Cerebellar nuclear complex (tissue), 1 donor: ENCODE measurements at places on chromosomes 5 and 9.

- DNase-seq = no peak
These were observed 116.1 kb upstream of the SLC12A2 start for GRCh38 chr5:127967323-127967982.

DNA sequence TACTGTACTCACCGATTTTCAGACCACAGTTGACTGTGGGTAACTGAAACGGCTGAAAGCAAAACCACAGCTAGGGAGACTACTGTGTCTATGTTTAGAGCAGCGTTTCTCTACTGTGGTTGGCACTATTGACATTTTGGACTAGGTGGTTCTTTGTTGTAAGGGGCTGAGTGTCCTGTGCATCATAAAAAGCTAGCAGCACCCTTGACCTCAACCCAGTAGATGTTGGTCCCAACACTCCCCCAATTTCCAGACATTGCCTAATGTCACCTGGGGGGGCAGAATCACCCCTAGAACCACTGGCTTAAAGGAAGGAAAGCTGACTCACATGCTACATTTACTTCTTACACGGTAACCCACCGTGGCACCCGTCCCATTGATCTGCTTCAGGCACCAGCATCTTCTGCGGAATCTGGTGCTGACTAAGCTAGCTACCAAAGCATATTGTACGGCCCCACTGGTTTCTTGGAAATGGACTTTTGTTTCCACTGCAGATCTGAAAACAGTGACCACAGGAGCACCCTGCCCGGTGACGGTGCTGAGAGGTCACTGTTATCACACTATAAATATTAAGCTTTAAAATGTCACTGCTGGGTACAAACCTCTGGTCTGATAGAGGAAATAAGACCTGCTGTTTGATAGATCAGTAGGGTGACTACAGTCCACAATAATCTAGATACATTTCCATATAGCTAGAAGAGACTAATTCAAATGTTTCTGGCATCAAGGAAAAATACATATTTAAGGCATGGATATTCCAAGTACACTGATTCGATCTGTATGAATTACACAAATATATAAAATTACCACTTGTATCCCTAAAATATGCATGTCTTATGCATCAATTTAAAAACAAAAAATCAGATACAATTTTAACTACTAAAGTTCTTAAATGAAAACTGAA is 151.4 kb downstream of the HSD17B3 start:
- DNase-seq = no peak

- DNase-seq = no peak
These were observed 36.2 kb downstream of the LIX1 start for GRCh38 chr5:97106216-97106581.

DNA sequence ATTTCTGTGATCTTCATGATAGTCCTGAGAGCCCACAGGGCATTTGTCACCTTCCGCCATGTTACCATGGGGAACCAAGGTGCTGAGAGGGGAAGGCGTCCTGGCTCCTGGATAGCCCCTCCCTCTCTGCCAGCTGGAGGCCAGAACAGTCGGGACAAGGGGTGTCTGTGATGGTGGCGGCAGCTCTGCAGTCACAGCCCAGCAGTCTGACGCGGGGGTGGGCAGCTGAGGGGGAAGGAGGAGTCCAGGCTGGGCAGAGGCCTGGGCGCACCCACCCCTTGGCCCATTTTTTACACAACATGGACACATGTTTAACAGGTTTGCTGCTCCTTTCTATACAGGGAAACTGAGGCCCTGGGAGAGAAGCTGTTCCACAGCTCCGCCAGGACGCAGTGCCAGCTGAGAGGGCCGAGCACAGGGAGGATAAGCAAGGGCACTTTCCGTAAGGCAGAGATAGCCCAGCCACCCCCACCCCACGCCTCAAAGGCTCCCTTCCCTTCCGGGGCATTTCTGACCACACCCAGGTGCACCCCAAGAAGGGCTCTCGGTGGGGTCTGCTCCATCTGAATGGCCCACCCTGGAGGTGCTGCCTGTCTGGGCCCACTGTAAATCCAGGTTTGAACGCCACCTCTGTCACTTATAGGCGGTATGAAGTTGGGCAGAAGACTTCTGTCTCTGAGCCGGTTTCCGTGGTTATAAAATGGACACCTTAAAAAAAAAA is 17.1 kb downstream of the LRRC8A start:
- DNase-seq = no peak

GRCh38 chr5:60274747-60275146 is 381.2 kb upstream of the PDE4D start:
- DNase-seq = no peak

DNA sequence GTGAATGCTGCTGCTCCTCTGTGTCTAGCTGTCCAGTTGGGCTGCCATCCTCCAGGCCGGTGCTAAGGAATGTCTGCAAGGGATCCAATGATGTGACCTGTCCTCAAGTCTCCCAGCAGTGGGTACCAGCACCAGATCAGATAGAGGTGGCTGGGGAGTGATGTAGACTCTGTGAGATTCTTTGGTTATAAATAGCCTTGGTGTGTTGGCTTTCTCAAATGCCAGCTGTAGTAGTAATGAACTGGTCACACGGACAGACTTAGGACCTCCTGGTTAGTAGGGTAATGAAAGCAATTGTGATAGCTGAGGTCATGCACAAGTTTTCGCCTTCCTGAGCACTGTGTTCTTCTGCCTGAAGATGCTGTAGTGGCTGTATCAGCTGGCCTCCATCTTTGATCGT is 29.9 kb upstream of the RANBP6 start:
- DNase-seq = no peak

DNA sequence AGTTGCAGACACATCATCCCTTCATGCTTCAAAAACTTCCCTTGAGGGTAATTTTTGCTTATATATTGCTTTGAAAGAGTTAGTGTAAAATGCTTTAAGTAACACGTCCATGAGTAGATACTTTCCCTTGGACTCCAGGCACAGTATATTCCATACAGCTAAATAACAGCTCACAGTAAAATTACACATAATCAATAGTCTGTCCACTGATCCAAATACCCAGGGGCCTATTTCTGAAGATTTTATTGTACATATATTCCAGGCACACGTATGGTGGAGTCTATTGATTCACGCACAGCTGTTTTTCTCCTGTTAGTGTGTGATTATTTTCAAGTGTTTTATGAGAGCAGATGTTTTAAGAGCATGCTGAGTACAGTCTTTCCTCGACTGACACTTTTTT is 223.7 kb upstream of the GRAMD2B start:
- no peak for DNase-seq

- no peak for DNase-seq
These were observed 230.3 kb upstream of the TBCA start for GRCh38 chr5:78006449-78006848.

DNA sequence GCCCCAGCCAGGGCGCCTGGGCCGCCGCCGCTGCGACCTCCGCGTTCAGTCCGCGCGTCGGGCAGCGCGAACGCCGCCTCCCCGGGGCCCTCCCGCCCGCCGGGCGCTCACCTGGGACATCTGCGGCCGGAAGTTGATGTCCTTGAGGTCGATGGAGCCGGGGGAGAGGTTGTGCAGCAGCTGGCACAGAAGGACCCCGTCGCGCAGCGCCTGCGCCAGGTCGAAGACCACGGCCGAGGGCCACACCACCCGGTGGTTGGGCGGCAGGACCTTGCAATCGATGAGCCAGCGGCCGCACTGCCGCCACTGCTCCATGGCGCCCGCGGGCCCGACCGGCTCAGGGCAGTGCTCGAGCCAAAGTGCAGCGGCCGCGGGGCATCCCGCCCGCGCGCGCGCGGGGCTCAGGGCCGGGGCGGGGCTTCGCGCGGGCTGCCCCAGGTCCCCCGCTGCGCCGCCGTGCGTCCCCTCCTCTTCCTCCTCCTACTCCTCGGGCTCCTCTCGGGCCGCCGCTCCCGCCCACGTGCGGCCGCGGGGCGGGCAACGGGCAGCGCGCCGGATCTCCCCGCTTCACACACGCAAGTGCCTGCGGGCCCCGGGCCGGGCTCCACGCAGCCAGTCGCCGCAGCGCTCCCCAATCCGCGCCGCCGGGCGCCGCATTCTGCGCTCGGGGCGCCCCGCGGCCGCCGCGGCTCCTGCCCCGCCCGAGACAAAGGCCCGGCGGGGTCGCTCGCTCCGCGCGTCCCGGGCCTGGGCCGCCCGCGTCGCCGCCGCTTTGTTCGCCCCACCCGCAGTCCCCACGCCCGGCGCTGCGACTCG is at the start of gene VAV2:
TSS of gene VAV2 (minus strand) at position 361 of the 816 bp plus-strand sequence. CDS start at position 315, 46 bp downstream.
- DNase-seq = no peak

DNA sequence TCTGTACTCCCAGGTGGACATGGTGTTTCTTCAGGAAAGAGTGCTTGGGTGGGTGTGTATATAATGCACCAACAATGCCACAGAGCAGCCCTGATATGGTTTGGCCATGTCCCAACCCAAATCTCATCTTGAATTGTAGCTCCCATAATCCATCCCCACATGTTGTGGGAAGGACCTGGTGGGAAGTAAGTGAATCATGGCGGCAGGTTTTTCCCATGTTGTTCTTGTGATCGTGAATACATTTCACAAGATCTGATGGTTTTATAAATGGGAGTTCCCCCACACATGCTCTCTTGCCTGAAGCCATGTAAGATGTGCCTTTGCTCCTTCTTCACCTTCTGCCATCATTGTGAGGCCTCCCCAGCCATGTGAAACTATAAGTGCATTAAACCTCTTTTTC is 158.5 kb downstream of the NR3C1 start:
- no peak for DNase-seq

DNA sequence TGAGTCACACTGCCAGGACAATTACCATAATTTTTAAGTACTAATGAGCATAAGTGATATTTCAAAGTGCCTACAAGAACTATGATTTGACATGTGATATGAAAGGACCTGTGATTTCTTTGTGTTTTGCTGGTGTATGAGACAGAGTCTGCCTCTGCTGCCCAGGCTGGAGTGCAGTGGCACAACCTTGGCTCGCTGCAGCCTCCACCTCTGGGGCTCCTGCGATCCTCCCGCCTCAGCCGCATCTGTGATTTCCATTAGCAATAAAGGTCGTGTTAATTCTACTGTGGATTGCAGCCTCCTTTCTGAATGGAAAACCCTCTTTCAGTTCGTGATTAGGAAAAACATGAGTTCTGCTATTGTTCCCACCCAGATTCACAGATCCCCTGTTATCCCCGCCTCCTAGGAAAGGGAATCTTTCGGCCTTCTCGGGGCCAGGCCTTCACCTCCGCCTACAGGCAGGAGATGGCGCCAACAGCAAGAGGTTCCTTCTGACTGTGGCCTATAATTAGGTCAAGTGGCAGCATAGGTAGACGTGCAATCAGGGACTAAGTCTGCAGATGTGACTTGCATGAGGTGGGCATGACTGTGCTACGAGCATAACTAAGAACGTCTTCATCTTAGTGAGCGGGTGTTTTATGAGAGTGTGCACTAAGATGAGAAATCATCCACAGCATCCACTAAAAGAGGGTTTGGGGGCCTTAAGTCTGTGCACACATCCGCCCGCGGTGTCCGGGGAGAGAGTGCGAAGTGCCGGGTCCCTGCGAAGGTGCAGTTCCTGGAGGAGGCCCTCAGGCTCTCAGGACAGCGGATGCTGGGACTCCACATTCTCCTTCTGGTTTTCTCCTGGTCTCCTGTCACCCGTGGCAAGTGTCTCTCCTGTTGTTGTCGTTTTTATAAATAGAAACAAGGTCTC is 23.1 kb downstream of the TRIM7 start:
- no peak for DNase-seq

- DNase-seq = no peak
These were observed 99.3 kb downstream of the CCDC192 start for GRCh38 chr5:127802477-127802865.
